ENCODE measurements at places on chromosomes 6 and 20.

DNA sequence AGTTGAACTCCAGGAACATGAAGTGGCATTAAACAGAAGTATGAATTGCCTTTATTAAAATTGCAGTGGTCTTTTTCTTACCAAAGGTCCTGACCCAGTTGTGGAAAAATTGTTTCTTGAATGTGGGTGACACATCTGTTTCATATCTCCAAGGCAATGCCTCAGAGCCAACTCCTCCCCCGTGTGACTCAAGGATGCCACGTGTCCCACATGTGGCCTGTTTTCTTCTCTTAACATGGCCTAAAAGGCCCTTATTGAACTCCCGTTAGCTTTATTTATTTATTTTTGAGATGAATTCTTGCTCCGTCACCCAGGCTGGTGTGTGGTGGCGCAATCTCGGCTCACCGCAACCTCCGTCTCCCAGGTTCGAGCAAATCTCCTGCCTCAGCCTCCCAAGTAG lies 128.4 kb upstream of the ESR1 start:
- peak; percentile 34 for DNase-seq

DNA sequence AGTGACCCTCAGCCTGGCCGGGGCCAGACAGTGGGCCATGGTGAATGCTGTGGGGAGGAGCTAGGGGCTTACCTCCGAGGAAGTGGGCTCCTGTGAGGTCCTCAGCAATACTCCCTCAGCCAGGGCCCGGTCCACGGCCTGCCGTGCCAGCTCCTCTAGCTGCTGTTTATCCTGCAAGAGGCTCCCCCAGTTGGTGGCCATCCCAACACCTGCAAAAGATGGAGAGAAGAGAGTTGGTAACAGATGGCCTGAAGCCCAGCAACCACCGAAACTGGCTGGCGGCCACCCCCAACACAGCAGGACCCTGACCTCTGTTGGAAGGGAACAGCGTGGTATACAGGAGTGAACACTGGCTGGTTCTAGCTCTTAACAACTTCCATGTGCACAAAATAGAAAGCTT lies 4.0 kb downstream of the GSS start:
- no peak for DNase-seq

GRCh38 chr20:12203399-12203798 lies 285.7 kb downstream of the BTBD3 start:
- no peak for DNase-seq

DNA sequence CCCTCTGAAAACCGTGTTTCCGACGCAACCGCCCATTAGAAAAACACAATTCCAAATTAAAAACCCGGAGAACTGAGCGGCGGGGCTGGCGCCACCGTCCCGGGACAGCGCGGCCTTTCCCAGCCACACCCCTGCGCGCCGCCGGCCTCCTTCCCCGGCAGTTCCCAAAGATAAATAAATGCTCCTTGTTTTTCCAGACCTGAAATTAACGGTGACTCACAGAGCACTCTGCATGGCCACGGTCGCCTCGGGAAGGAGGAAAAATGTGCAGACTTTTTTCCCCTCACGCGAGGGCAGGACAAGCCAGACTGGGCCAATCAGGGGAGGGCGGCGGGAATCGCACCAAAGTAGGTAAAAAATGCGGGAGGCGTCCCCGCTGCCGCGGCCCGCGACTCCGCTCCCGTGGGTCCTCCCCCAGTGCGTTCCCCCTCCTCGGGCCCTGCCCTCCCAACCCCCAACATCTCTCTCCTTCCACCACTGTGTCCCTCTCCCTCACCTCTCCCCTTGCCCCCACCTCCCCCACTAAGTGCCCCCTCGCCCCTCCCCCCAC lies 828 bp upstream of the DSTN start:
- DNase-seq = no peak

- no peak for DNase-seq
Observed at GRCh38 chr6:110949679-110950285, 8.7 kb upstream of the GTF3C6 start.

GRCh38 chr6:31844507-31844906 lies 17.0 kb downstream of the HSPA1B start:
- DNase-seq = no peak

DNA sequence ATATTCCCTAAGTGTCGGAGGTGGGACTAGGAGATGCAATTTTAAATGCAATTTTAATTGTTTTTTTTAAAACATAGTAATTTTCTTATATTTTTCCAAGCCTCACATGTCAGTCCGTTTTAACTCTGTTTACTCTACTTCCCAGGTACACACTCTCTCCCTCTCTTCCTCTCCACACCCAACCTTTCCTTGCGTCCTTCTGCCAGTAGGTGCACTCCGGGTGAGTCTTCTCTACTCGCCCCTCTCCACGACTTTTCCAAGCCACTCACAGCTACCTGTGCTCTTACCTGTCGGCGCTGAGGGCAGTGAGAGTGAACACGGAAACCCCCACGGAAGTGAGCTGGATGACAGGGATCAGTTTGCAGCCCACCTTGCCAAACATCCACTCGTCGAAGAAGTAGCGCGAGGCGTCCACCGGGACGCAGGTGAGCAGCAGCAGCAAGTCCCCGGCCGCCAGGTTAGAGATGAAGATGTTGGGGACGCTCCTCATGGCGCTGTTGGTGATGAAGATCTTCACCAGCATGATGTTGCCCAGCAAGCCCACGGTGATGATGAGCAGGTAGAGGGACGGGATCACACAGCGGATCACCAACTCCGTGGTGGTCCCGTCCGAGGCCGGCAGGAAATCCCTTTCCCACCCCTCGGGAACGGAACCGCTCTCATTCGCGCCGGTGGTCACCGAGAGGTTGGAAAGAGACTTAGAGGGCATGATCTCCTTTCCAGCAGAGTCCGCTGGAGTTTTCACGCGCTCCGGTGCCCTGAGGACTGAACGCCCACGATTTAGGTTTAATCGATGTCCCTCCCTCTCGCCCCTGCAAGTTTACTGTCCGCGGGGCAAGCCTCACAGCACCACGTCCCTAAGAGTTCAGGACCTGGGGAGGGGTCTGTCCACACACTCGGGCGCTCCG lies 44.5 kb upstream of the GJE1 start:
- DNase-seq = no peak

Data from stimulated activated CD4-positive, alpha-beta T cell treated with anti-CD3 and anti-CD28 coated beads, TNF-alpha, amount 100 ng/mL, for 24 hours (primary cell).